ENCODE measurements at places on chromosomes 6 and 20.

DNA sequence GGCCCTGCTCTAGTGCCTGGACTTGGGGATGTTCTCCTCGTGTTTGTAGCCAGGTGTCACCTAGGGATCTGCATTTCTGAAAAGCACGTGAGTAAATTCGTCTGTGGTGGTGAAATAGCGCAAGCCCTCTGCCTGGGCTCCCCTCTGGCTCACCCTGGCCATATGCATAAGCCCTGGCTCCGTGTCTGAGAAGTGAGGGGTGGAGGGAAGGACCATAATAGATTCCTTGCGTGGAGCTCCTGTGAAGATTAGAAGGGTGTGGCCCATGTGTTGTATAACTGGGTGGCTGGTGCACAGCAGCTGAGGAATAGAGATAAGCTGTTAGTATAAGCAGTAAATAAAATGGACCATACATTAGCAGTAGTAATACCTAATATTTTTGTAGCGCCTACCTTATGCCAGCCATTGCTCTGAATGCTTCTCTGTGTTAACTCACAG lies 4.8 kb downstream of the BCAS1 start:
- DNase-seq, result no peak

DNA sequence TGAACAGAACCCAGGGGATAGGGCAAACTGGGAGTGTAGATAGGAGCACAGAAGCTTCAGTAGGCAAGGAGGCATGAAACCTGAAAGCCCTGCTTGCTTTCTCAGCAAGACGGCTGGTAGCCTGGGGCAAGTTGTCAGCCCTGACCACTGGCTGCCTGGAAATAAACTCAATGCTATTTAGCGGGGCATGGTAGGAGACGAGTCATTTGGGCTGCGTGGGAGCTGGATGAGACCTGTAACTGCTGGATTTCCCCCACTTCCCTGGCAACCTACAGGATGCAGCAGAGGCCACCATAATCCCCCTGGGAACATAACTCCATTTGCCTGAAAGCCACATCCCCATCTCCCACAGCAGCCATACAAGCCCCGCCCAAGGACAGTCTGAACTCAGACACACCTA lies 332.6 kb upstream of the TBX18 start:
- DNase-seq, result no peak

DNA sequence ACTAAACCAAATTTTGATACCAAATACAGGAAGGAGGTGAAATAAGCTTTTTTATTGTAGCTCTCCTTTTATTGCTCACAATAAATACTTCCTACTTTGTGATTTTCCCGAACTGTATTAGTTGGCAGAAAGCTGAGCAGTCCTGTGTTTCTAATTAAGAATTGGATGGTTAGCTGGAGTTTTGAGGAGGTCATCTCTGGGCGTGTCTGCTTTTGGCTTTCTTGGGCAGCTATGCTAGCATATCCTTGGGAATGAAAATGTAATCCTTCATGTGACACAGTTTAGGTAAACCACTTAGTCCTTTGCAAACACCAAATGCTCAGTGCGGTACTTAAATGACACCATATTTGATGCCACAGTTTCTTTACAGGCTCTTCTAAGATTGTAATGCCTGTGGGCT lies 67.5 kb downstream of the MTHFD1L start:
- DNase-seq, result no peak

GRCh38 chr20:1012359-1013168 lies 10.5 kb upstream of the RSPO4 start:
- DNase-seq, result no peak

- no peak for DNase-seq
These were observed 6.5 kb downstream of the BTN2A2 start for GRCh38 chr6:26389349-26389894.

GRCh38 chr6:28330041-28330440 lies 5.9 kb downstream of the ZSCAN31 start:
- no peak for DNase-seq

DNA sequence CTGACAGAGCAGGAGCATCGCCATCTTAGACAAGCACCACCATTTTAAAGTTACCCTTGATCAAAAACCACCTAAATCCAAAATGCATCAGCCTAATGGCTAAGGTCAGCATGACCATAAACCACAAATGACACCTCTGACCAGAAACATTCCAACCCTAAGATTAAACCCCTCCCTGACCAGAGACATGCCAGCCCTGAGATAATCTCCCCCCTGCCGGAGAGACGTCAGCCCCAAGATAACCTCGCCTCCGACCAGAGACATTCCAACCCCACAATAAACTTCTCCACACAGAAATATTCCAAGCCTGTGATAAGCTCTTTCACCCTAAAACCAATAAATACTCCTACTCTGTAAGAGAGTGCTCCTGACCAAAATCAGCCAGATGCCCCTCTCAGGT lies 53.5 kb downstream of the PXDC1 start:
- DNase-seq, result no peak

- no peak for DNase-seq
These were observed 63.5 kb upstream of the PHACTR2 start for GRCh38 chr6:143614235-143614634.

- no peak for DNase-seq
These were observed 90.6 kb upstream of the BHLHE23 start for GRCh38 chr20:63097336-63097831.

GRCh38 chr6:22412994-22413393 lies 116.2 kb upstream of the PRL start:
- DNase-seq, result no peak

DNA sequence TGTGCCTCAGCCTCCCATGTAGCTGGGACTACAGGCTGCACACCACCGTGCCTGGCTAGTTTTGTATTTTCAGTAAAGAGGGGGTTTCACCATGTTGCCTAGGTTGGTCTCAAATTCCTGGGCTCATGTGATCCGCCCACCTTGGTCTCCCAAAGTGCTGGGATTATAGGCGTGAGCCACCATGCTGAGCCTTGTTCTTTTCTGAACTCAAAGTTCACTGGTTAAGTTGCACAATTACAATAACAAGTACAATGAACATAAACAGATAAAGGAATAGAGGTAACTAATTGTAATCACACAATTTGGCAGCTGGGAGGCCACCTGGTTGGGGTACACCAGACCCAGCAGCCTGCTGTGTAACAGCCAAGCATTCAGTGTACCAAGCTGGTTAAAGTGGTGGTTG lies 6.7 kb downstream of the NUDT3 start:
- DNase-seq, result no peak

DNA sequence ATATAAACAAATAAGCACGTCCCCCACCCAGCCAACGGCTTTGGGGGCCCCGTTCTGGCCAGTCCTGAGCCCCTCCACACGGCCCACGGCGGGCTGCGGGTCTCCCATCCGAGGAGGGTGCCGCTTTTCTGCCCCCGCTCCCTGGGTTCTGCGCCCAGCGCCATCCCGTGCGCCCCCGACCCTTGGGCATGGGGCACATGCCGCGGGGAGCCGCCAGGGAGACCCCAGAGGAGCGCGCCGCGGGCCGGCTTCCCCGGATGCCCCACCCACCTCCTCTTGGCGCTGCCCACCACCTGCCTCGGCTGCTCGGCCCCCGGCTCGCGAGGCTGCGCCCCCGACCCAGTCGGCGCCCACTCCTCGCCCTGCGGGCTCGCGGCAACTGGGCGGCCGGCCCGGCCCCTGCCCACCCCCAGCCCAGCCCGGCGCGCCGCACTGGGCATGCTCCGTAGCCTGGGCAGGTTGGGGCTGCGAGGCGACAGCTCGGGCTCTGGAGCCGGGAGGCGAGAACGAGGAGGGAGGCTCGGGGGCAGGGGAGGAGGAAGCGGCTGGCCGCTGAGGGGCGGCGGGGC lies 570 bp upstream of the PLCB4 start:
- no peak for DNase-seq

- no peak for DNase-seq
These were observed 236.6 kb downstream of the ARID1B start for GRCh38 chr6:157013649-157014304.

DNA sequence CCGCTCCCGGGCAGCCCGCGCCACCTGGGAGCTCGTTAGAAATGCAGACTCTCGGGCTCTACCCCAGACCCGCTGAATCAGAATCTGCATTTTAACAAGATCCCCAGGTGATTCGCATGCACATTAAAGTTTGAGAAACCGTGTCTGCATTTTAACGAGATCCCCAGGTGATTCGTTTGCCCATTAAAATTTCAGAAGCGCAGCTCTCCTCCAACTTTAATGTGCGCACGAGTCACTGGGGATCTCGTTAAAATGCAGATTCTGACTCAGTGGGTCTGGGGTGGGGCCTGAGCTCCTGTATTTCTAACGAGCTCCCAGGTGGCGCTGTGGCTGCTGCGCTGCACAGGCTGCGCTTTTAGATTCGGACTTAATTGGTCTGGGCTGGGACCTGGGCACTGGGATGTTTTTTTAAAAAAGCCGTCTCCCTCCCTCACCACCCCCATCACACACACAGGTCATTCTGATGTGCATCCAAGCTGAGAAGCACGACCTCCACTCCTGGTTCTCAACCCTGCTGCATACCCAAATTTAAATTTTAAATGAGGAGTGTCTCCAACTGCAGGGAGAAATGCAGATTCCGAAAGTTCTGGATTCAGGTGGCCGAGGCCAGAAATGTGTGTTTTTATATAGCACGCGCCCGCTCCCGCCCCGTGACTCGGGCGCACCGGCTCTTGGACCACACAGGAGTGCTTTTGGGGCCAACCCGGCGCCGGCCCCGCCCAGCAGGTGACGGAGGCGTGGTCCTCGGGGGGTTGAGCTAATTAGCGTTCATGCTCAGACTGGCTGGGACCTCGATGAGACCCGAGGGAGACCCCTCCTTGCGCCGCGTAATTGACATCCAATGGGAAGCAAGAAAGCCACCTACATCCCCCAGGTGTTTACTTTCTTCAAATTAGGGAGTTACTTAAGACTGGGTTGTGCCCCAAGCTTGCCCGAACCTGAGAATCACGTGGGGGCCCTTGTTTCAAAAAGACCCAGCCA lies 85.8 kb downstream of the ZFP64 start:
- DNase-seq, result no peak

GRCh38 chr6:155787168-155787567 lies 331.5 kb upstream of the NOX3 start:
- DNase-seq, result no peak

GRCh38 chr20:14009208-14009607 lies 13.9 kb downstream of the MACROD2 start:
- DNase-seq, result no peak

DNA sequence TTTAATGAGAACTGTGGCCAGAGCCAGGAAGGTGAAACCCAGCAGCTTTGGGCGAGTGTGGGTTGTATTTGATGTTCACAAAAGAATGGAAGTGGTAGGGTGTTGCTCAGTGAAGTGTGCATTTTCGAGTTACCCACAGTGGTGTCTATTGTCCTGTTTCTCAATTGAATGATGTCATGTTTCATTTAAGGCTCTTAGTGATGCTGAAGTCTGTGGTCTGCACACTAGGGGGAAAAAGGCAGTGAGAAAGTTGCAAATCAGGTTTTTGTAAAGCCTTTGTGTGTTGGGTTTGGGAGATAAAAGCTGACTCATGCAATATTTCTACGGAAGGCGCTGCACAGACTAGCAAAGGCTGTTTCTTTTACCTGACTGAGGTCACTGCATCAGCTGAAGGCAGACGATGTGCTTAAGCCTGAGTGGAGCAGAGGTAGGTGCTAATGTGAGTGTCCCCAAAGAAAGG lies 121.1 kb downstream of the PLEKHG1 start:
- DNase-seq, result no peak

All from activated CD4-positive, alpha-beta T cell treated with anti-CD3 and anti-CD28 coated beads, Interleukin-2, amount 50 U/mL, for 4 hours (primary cell).